NCI-H2029 (cell line): ENCODE measurements at places on chromosomes 12 and 14.

GRCh38 chr14:102362545-102363181, at the start of the genes CINP and TECPR2:
CINP (minus strand) TSS chr14:102362890; CDS start chr14:102362851, 39 bp downstream.
TECPR2 (plus strand) TSS chr14:102362941; CDS start chr14:102376722, 13,781 bp downstream.
- peak; percentile 82 for DNase-seq

DNA sequence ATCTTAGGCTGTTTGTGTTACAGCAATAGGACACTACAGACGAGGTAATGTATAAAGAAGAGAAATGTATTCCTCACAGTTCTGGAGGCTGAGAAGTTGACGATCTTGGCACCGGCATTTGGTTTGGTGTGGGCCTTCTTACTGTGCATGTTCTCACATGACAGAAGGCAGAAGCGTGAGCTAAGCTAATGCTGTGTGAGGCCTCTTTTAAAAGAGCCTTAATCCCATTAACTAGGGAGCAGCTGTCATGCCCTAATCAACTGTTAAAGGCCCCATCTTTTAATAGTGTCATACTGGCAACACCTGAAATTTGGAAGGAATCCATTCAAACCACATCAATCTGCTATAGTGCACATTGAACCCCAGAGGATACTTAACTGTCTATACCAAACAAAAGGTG, 992.9 kb downstream of the GALC start:
- DNase-seq: no peak

DNA sequence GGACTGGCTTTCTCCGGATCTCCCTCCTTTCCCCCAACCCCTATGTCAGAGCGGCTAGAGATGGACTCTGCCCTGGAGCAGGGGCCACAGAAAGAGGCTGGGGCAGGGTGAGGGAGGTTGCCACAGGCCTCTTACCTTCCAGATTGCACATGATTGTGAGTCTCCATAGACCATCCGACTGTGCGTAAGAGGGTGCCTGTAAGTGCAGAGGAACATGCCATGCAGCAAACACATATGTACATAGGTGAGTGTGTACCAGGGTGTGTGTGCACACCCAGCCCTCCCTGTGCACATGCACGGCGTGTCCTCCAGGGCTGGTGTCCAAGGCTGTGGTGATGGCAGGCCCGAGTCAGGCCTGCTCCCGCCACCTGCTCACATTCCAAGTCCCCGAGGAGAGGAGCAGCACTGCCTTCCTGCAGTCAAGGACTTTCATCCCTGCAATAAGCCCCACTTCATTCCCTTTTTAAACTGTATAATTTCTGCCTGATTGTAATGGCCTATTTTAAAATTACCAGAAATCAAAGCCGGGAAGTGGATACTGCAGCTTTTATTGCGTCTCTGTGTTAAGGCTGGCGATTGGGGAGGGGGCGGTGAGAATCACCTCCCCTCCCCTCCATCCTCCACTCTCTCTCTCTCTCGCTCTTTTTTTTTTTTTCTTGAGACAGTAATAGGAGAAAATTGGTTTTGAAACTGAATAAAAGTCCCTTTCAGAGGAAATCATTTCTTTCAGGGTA, 28.5 kb downstream of the FAM222A start:
- no peak for DNase-seq

- DNase-seq: no peak
These were observed 25.2 kb upstream of the NXPH4 start for GRCh38 chr12:57191410-57191809.
